ENCODE measurements at places on chromosomes 13 and 19. TPM values are rescaled to one million over a fixed set of nuclear protein-coding genes. Genes with fewer than 3 reads are reported as not detected.
A peak's percentile ranks its signal among the peaks of the same experiment; 100 is the strongest.

CD209 gene
- total RNA-seq, result not detected

GRCh38 chr13:99688776-99689175 lies 187.5 kb downstream of the TM9SF2 start:
- H3K27me3 ChIP-seq, result peaks cover 31% of the 10 kb centered on the region
- no peak for DNase-seq
- no peak overlapping the region for H3K27ac ChIP-seq
- no peak overlapping the region for H3K4me3 ChIP-seq
- H3K36me3 ChIP-seq, result no peaks in the 10 kb centered on the region

DNA sequence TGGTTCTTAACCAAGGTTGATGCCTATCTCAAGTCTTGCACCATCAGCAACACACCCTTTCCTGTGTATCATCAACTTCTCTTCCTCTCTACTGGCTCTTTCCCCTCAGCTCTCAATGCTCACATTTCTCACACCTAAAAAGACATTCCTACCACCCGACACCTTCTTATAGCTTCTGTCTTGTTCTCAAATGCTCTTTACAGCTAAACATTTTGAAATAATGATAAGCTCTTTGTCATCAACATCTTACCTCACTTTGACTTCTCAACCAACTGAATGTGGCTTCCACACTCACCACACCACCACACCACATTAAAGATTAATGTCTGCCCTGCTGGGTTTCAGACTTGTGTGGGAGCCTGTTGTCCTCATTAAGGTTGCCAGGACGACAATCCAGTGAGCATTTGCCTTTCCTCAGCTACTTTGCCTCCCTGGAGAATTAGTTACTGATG lies 67.8 kb downstream of the RXFP2 start:
- no peak for DNase-seq
- no peak overlapping the region for H3K4me3 ChIP-seq
- H3K27me3 ChIP-seq, result peaks cover 11% of the 10 kb centered on the region
- no peaks in the 10 kb centered on the region for H3K36me3 ChIP-seq

GRCh38 chr19:6070720-6071485 lies 39.4 kb downstream of the RFX2 start:
- H3K27me3 ChIP-seq, result no peaks in the 10 kb centered on the region
- H3K4me1 ChIP-seq, result peaks cover 24% of the 10 kb centered on the region
- peak overlapping the region; percentile 89 for H3K27ac ChIP-seq
- H3K36me3 ChIP-seq, result no peaks in the 10 kb centered on the region
- peak; percentile 78 for DNase-seq

DNA sequence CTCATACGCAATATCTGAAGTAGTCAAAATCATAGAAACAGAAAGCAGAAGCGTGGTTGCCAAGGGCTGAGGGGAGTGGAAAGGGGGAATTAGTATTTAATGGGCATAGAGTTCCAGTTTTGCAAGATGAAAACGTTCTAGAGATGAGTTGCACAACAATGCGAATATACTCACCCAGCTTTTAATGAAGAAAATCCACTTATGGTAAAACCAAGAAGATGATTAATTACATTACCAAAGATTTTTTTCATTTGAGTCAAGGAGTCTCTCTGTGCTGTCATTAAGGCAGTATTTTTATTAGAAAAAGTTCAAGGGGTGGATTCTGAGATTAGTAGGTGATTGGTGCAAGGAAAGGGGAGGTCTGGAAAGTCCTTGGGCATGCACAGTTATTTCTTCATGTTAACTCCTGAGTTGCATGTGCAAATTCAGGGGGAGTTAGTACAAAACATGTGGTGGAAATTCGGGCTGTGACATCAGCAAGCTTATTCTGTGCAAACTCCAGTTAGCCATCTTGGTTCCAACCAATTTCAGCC lies 6.9 kb upstream of the CBY2 start:
- H3K27ac ChIP-seq, result no peak overlapping the region
- no peak for DNase-seq
- H3K27me3 ChIP-seq, result peaks cover 1% of the 10 kb centered on the region
- no peaks in the 10 kb centered on the region for H3K36me3 ChIP-seq

DNA sequence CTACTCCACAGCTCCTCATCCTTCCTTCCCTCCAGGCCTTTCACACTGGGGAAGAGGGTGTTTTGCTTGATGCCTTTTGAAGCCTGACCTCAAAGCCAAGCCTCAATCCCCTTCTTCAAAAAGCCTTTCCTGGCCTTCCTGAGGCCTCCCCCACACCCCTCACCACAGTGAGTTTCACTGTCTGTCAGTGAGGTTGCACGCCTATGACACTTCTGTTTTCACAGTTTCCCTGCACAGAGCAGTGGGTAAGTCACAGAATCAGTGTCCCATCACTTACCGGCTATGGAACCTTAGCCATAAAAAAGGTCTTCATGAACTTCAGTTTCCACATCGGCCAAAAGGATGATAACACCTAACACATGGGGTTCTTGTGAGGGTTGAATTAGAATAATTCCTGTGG lies 371.4 kb downstream of the UQCRFS1 start:
- no peaks in the 10 kb centered on the region for H3K4me1 ChIP-seq
- DNase-seq, result no peak
- no peaks in the 10 kb centered on the region for H3K27me3 ChIP-seq
- H3K27ac ChIP-seq, result no peak overlapping the region
- H3K4me3 ChIP-seq, result no peak overlapping the region

DNA sequence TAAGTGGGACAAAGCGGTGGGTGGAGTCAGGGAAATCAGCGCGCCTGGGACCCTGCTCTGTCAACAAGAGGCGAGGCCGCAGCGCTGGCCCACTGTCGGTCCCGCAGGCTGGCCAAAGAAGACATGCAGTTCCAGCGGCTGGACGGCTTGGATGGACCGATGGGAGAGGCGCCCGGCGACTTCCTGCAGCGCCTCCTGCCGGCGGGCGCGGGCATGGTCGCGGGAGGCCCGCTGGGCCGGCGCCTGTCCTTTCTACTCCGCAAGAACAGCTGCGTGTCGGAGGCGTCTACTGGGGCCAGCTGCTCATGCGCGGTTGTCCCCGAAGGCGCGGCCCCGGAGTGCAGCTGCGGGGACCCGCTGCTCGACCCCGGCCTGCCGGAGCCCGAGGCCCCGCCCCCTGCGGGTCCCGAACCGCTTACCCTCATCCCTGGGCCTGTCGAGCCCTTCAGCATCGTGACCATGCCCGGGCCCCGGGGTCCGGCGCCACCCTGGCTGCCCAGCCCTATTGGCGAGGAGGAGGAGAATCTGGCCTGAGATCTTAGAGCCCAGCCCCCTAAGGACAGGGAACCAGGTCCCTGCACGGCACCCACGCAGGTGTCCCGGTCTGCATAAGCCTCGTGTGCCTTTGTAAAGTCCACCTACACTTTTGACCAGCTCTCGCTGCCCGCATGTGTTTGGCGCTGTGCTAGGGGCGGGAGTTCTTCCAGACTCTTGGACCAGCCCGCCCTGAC lies 6.1 kb downstream of the BEST2 start:
- peak overlapping the region; percentile 33 for H3K4me3 ChIP-seq
- no peaks in the 10 kb centered on the region for H3K4me1 ChIP-seq
- H3K36me3 ChIP-seq, result no peaks in the 10 kb centered on the region
- H3K27ac ChIP-seq, result no peak overlapping the region

GRCh38 chr19:3555653-3556422 lies 1.5 kb downstream of the MFSD12 start:
- no peaks in the 10 kb centered on the region for H3K27me3 ChIP-seq
- DNase-seq, result no peak
- H3K4me1 ChIP-seq, result peaks cover 16% of the 10 kb centered on the region
- peaks cover under 1% of the 10 kb centered on the region for H3K36me3 ChIP-seq

Measured in IMR-90 (cell line).